ENCODE measurements at places on chromosomes 2 and 18.

- DNase-seq, result no peak
These were observed 105.9 kb upstream of the ID2 start for GRCh38 chr2:8575834-8576423.

GRCh38 chr2:235845245-235845644 lies 322.9 kb downstream of the GBX2 start:
- DNase-seq, result no peak

GRCh38 chr2:36338827-36339145 lies 16.8 kb upstream of the CRIM1 start:
- no peak for DNase-seq

GRCh38 chr2:39723946-39724827 lies 54.9 kb downstream of the THUMPD2 start:
- DNase-seq, result no peak

DNA sequence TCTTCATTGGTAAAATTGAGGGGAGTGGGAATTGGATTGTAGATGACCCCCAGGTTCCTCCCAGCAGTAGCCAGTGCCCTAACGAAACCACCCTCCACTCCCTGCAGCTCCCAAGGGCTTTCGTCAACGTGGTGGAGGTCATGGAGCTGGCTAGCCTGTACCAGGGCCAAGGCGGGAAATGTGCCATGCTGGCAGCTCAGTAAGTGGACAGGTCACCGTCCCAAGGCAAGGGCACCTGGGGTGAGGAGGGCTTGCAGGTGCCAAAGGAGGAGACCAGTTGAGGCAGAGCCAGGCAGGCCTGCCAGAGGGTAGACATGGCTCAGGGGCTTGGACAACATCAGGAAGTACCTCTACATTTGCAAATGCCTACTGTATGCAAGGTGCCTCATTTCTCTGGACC lies 122.6 kb upstream of the PPP1CB start:
- DNase-seq, result no peak
